Panc1 (cell line): ENCODE measurements at places on chromosomes 1 and 21.

GRCh38 chr1:226939438-226940028 is 561 bp upstream of the COQ8A start:
- DNase-seq: no peak

DNA sequence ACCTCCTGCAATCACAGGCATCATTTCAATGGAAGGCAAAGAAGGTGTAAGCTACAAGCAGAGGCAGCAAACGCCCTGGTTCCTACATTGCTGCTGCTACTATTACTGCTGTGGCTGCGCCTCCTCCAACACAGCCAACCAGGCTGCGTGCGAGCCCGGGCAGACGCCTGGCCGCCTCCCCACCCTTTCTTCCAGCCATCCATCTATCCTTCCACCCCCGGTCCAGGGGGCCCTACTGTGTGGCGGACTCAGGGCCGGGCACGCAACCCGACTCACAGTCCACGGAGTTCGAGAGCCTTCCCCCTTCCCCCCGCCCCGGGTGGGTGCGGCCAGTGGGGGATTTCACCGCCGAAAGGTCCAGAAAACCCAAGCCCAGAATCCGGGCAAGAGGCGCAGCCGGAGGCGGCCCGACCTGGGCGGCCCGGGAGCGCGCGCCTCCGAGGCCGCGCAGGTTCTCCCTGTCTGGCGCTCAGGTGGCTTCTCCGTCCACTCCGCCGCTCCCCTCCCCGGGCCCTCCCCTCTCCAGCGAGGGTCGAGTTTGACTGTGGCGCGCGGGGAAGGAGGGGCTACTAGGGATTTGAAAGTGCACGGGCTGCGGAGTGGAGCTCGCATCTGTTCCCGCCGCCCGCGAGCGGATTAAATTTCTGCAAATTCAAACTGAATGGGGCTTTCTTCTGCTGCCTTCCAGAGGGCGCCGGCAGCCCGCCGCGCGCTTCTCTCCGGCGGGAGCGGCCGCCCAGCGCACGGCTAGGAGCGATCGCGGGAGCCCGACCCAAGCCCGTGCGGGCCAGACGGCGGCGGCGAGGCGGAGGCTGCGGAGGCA is at the start of gene HUNK:
Gene HUNK (plus strand): TSS at position 569 of the 823 bp plus-strand sequence. CDS start 655 bp downstream, outside the sequence.
- no peak for DNase-seq

GRCh38 chr1:2050793-2051682 is 827 bp downstream of the PRKCZ start:
- no peak for DNase-seq

GRCh38 chr1:246065592-246065991 is 441.5 kb downstream of the SMYD3 start:
- DNase-seq: no peak

GRCh38 chr1:38941527-38942019 is at the start of gene RHBDL2:
RHBDL2 (minus strand) TSS chr1:38941830; CDS start chr1:38919212, 22,618 bp downstream.
- no peak for DNase-seq

GRCh38 chr1:23957096-23957495 is 2.5 kb upstream of the PNRC2 start:
- DNase-seq: no peak

GRCh38 chr1:30635391-30635975 is 87.9 kb downstream of the MATN1 start:
- DNase-seq: no peak

DNA sequence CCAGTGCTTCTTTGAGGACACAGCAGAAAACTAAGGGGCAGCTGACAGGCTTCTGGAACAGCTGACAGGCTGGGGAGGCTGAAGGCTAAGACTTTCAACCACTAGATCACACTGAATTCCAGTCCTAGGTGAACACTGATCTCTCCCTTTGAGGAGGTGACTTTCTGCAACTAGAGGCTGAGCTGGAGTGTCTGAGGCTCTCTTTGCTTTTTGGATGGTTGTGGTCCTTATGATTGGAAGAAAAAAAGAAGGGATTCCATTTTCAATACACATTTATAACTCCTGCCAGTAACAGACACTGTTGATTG is 1.4 kb downstream of the IL6R start:
- DNase-seq: no peak

DNA sequence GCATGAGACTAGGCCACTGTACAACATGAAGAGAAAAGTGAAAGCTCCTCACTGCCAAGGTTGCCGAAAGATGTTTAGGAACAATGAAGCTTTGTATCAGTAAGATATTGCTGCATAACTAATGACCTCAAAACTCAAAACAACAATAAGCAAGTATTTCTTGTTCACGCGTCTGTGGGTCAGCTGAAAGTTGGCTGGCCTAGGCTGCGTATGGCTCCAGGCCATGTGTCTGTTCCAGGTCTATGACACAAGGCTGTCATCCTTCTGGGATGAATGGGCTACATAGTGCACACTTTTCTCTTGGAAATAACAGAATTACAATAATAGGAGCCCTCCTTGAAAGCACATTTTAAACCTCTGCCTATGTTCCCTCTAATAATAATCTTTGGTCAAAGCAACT is 515.9 kb downstream of the PLPP3 start:
- DNase-seq: no peak

DNA sequence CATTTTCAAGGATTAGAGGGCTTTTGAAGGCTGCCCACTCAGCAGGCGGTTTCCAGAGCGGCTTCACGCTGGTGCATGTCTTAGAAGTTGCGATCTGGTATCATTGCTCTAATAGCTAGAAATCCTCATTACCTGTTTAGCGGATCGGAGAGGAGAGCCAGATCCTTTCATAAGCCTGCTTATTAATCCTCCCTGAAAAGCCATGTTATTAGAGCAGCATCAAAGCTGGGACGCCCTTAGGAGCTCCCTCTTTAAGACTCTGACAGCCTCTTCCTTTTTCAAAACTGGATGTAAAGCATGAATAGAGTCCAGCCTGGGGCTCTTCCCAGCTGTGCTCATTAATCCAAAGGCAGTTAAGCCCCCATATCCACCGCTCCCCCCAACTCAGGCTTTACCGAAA is 13.9 kb upstream of the CTSE start:
- DNase-seq: no peak

- DNase-seq: no peak
Measured at GRCh38 chr1:196007763-196008162, 600.5 kb downstream of the KCNT2 start.

- DNase-seq: no peak
Measured at GRCh38 chr1:35863881-35864625, 19.0 kb upstream of the AGO1 start.

DNA sequence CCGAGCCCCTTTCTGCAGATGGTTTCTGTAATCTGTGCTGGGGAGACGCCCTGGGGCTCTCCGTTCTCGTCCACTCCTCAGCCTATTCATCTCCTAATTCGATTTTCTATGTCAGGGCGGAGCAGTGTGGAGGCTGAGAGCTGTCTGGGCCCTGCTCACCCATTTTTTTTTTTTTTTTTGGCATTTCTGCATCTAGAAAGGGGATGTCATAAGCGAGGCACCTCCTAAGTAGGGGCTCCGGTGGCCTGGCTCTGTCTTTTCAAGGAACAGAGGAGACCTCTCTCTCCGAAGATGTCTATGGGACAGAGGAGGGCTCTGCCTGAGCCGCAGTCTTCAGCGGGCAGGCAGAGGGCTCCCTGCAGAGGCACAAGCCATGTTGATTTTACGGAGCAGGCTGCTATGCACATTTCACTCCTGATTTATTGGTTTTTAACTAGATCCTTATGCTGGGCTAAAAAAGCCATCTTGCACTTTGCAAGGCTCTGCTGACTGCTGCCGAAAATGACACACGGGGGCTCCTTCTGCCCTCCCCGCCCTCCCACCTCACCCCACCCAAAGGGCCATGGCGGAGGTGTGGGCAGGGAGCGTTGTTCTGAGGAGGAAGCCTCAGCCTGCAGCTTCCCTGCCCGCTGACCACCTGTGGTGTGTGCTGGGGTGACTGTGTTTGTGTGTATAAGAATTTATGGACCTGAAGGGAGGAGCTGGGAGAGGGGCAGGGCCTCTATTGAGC is 71.0 kb downstream of the FOXD2 start:
- no peak for DNase-seq
